ENCODE measurements at places on chromosomes 2 and 18.

DNA sequence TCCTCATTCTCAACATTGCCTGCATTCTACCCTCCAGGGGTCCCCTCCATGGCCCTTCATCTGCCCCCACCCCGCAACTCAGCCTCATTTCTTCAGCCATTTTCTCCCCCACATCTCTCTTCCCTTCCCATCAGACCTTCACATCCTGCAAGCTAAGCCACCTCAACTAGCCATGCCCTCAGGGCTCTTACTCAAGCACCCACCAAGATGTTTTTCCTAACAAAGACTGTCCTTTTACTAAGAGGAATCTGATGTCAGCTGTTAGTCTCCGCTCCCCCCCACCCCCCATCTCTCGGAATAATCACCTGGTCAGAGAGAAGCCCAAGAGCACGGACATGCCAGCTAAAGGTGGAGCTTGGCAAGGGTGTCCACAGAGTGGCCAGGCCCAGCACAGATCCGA, 4.7 kb upstream of the CAPN10 start:
- no peak for DNase-seq

GRCh38 chr18:70385474-70385873, 96.6 kb downstream of the SOCS6 start:
- DNase-seq: no peak

DNA sequence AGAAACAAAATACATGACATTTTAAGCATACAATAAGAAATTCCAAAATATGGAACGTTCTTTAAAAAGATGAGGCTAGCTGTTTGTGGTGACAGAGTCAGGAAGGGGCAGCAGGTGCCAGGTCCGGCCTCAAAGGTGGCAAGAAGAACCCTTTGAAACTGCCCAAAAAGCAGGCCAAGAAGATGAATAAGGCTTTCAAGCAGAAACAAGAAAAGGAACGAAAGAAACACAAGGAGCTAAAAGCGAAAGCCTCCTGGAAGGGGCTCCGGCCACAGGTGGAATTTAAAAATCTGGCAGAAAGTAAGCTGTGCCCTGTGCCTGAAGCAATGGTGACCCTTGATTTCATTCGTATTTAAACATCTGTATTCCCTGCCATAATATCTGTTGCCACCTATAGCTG, 5.5 kb downstream of the WDR33 start:
- no peak for DNase-seq

- no peak for DNase-seq
Measured at GRCh38 chr2:21404137-21404536, 280.4 kb downstream of the TDRD15 start.

DNA sequence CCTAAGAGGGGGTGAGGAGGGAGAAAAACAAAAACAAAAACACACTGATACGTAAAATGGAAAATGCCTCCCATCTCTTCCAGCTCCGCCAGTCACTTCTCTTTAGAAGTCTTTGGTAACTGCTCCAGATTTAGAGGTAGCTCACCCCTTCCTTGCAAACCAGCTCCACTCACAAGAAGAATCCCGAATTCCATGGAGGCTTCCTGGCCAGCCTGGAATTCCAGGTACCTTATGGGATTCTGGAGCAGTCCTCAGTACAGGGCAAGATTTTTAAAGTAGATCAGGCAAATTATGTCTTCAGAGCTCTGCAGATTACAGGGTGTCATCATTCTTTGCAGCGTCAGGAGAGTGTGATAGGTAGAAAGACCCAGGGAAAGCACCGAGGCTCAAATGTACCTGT, 4.8 kb downstream of the STON1 start:
- no peak for DNase-seq

GRCh38 chr18:23664674-23665073, 2.0 kb upstream of the ANKRD29 start:
- DNase-seq: no peak

- DNase-seq: no peak
Measured at GRCh38 chr2:236870370-236870769, 215.3 kb upstream of the COPS8 start.

- DNase-seq: no peak
Measured at GRCh38 chr2:28368357-28368798, 24.3 kb upstream of the FOSL2 start.

GRCh38 chr2:64793701-64794100, 140.0 kb upstream of the SERTAD2 start:
- DNase-seq: no peak

- DNase-seq: no peak
Measured at GRCh38 chr2:58054264-58054663, 7.7 kb downstream of the VRK2 start.

- DNase-seq: no peak
Measured at GRCh38 chr2:43011158-43011491, 215.3 kb downstream of the ZFP36L2 start.

- DNase-seq: no peak
Measured at GRCh38 chr2:52429740-52430139, 1337.9 kb upstream of the CHAC2 start.

DNA sequence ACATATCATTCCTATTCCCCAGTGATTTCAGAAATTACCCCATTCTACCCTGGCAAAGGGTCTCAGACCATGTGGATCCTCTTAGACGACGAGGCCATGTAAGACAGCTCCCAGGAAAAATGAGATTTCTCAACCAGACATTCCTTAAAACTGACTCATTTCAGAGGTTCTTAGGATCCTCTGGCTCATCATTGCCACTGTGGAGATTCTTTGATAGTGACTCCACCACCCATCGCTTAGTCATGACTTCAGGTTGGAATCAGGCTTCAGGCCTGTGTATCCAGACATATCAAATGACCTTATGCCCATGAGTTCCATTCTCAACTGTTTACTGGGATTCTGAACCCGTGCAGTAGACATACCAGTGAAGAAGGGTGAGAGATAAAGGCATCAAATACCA, 245.6 kb upstream of the TCF4 start:
- peak; percentile 87 for DNase-seq

DNA sequence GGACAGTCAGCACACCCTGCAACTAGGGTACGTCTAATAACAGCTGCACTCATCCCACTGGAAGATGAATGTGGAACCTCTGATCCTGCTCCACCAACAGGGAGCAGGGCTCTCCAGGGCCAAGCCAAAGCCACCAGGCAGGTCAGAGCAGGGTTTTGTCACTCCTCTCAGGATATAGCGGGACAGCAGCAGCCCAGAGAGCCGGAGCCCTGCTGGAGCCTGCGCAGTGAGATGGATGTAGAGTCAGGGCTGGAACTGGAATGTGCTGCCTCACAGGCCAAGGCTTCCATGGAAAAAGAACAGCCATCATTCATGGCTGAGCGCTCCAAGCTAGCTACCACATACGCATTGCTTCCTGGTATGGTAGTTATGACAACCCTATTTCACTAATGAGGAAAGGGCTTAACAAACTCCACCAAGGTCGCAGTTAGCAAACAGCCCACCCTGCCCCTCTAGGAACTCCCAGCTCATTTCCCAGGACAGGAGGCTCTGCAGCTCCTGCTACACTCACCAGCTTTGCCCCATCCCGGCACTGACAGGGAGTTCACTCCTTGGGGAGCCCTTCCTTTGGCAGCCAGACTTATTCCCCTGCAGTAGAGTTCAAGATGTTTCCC, 85.2 kb downstream of the HS1BP3 start:
- DNase-seq: no peak

DNA sequence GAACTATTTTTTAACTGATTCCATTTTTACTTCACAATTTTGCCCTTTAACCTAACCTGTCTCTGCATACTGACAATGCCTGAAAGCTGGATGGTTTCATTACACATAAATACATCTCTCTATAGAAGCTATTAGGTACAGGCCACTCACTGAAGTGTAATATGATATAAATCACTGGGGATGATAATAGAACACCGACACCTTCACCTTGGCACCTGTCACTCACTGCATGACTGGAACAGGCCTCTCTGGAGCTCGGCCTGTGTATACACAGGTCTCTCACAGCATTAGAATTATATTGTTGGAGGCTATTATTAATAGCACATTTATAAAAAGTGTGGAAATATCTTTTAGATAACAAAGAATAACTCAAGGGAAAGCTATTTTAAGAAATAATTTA, 138.2 kb downstream of the TMEM131 start:
- no peak for DNase-seq

GRCh38 chr2:15729709-15730544, 138.3 kb downstream of the DDX1 start:
- DNase-seq: no peak

DNA sequence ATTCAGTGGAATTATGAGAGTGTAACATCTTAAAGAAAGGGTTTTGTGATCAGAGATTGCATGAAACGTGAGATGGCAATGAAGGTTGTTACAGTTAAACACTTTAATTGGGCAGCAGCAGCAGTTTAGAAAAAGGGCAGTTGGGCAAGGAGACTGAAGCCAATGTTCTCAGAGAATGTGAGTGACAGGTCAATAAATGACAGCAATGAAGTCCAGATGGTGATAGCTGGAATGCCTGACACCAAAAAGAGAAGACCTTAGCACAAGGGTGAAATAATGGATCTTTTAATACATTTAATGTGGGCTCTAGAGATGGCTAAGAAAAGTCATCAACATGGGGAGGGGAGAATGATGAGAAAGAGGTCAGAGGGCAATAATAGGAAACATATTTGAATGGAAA, 89.4 kb upstream of the CDH7 start:
- no peak for DNase-seq

- DNase-seq: no peak
Measured at GRCh38 chr2:32559136-32559535, 68.7 kb upstream of the TTC27 start.

- peak; percentile 32 for DNase-seq
Measured at GRCh38 chr18:55856229-55856628, 268.2 kb upstream of the TCF4 start.

- DNase-seq: no peak
Measured at GRCh38 chr2:169546756-169547155, 26.9 kb downstream of the FASTKD1 start.

GRCh38 chr2:60936757-60937156, 55.4 kb downstream of the REL start:
- no peak for DNase-seq

- DNase-seq: no peak
Measured at GRCh38 chr18:48034651-48035555, 104.4 kb upstream of the SMAD2 start.

GRCh38 chr2:18558458-18558857, 2.0 kb downstream of the RDH14 start:
- DNase-seq: no peak

GRCh38 chr18:34848695-34849094, 138.6 kb downstream of the DTNA start:
- no peak for DNase-seq

DNA sequence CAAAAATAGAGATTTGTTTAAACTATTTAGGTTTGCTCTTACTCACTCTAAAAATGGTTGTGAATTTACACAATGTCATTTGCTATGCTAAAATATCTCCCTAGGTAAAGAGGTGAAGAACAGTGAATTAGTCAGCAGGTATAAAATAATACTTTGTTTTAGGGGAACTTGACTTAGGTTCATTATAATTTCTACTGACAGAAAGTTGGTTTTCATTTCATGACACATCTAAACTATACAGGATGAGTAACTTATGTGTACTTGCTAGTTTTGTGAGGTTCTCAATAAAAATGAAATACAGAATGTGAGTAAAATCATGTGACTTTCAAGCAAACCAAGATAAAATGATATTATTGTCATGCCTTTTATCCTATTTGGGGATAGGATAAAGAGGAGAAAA, 66.0 kb downstream of the DIS3L2 start:
- no peak for DNase-seq

- no peak for DNase-seq
Measured at GRCh38 chr18:51513517-51513916, 316.0 kb upstream of the MEX3C start.

All from AG08396 (cell line).